ENCODE measurements at places on chromosomes 16 and 17.

DNA sequence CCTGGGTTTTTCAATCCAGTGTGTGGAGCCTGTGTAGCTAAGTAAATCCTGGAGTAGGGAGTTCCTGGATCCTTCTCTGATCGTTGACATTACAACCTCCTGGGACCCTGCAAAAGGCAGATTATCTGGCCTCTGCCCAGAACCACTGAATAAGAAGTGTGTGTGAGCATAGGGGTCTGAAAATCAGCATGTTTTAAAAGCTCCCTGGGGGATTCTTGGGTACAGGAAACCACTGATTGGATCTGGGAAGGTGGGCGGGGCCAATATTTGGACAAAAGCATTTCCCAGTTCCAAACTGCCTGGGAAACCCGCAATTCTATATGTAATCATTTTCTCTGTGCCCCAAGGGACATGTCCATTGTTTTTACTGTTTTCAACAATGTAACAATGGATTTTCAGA, 27.2 kb upstream of the BEAN1 start:
- DNase-seq, result no peak

- DNase-seq, result no peak
Measured at GRCh38 chr16:84048871-84049270, 6.3 kb upstream of the SLC38A8 start.

- no peak for DNase-seq
Measured at GRCh38 chr17:10803830-10804475, at the start of gene TMEM238L. Gene TMEM238L, minus strand, starts transcription at chr17:10804099. Its CDS starts 136 bp downstream, at chr17:10803963.

DNA sequence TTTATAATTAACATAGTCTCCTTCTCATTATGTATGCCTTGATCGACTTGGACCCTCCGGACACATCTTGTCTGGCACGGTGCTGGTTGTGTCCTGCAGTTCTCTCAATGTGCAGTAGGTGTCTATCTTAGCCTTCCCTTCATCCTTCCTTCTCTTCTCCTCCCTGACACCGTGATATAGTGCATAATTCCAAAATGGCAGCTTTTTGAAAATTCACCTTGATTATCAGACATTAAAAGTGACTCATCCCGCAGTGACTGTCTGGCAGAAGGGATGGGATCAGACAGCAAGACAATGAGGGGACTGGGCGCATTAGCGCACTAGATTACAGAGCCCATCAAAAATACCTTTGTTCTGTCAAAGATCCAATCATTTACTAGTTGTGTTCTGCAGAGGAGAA, 70.0 kb upstream of the PMFBP1 start:
- no peak for DNase-seq

DNA sequence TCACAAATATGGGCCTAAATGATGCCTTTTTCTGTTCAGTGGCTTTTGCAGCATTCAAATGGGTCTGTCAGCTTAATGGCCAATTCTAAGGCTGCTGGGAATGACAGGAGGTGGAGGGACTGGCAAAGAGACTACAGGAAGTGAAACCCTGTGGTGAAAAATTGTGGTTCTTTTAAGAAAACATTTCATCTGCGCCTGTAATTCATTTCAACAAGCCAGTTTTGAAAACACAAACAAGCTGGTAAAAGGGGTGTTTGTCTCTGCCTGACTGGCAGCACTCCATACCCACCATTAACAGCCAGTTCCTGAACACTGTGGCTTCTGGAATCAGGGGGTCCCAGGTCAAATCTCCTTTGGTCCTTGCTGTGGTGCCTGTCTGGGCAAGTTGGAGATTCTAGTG, 3.6 kb upstream of the KDM8 start:
- DNase-seq, result peak; percentile 78

DNA sequence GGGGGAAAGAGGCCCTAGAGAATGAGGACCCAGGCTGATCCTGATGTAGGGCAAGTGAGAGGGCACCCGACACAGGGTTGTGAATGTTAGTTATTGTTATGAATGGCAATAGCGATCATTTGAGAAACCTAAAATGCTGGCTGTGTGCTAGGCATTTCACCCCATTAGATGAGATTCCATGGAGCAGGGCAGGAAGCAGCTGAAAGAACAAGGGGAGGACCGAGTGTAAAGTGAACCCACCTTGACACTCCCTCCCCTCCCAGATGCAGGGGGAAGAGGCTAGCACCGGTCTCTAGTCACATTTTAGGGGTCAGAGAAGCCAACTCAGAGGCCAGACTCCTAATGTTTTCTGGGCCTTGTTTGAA, 553 bp upstream of the CORO6 start:
- no peak for DNase-seq

DNA sequence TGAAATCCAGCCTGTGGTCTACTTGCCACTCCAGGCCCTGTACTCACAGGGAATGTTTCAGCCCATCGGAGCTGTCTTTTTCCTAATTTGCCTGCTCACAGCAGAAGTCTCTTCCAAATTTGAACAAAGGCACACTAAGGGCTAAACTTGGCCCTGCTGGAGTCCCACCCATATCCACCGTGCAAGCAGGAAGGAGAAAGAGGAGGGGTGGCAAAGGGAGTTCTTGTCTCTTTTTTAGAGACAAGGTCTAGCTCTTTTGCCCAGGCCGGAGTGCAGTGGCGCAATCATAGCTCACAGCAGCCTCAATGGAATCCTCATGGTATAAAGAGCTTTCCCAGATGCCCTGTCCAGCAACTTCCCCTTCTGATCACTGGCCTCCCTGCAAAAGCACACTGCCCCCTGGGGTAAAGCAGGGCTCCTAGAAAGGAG, 2.7 kb upstream of the PRM1 start:
- no peak for DNase-seq

- no peak for DNase-seq
Measured at GRCh38 chr16:86298758-86299134, 211.6 kb upstream of the FOXF1 start.

GRCh38 chr17:49516180-49516579, 21.1 kb downstream of the NGFR start:
- DNase-seq, result no peak

GRCh38 chr17:30372755-30373154, 6.0 kb upstream of the CPD start:
- DNase-seq, result no peak

- DNase-seq, result no peak
Measured at GRCh38 chr17:71168053-71168741, 952.6 kb upstream of the SOX9 start.

GRCh38 chr17:20053361-20053964, 44.3 kb downstream of the SPECC1 start:
- no peak for DNase-seq

- no peak for DNase-seq
Measured at GRCh38 chr17:55451203-55451641, 29.6 kb upstream of the MMD start.

GRCh38 chr16:15790458-15790857, 66.4 kb downstream of the MYH11 start:
- no peak for DNase-seq

- DNase-seq, result no peak
Measured at GRCh38 chr17:5047446-5047845, 12.2 kb upstream of the SLC52A1 start.

- no peak for DNase-seq
Measured at GRCh38 chr17:57354673-57355072, 98.3 kb downstream of the MSI2 start.

DNA sequence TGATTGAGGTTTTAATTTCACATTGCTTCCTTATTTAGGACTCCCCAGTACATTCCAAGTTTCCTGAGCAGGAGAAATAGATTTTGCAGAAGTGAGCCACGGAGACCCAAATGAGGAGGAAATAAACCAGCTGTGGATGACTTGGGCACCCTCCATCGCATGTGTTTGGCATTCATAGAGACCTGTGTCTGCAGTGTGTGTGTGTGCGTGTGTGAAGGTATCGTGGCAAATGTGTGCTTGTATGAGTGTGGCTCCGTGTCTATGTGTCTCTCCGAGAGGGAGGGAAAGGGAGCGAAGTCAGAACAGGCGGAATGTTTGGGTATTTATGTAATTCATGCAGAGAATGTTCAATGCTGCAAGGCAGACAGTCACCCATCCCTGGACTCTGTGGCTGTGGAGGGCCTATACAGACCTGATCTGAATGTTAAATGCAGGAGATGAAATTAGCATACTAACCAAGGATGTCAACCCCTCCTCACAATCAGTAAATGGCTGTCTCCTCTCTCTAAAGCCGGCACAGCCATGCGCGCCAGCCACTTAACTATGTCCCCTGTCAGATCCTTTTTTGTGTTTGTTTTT, 186.0 kb upstream of the ZFHX3 start:
- no peak for DNase-seq

DNA sequence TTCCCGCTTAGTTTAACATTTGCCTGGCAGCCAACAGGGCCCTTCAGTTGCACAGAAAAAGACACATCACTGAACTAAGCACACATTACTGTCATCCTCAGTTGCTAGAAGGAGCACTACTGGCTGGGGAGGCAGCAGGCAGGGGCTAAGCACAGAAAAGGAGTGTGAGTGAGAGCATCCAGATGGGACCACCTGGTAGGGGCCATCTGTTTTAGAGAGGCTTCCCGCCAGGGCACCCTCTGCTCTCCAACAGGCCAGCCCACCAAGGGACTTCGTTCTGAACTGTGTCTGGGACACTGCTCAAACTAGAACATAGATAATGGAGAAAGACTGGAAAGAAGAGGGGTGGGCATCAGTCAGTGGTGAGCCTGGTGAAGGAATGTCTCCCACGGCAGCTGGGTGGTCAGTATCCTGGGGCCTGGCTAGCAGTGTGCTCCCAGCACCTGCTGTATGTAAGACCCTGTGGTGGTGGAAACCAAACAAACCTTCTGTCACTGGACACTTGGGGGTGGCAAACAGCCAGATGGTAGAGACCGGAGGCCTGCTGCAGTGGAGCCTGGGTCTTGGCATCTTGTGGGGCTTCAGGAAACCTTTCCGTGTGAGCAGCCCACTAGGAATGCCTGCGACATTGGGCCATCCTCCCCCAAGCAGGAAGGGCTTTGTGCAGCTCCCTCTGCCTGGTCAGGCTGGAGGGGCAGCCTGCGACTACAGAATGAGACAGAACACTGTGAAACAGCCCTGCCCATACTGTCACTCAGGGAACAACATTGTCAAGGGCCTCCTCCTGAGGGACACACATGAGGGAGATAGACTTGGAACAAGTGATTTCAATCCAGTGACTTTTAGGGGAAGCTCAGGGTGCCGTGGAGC, 12.8 kb upstream of the RANGRF start:
- DNase-seq, result no peak

- no peak for DNase-seq
Measured at GRCh38 chr17:32962320-32962711, 29.3 kb upstream of the SPACA3 start.

- DNase-seq, result peak; percentile 70
Measured at GRCh38 chr16:72657791-72658190, 390.1 kb downstream of the ZFHX3 start.

- DNase-seq, result no peak
Measured at GRCh38 chr17:79078476-79079190, 4.0 kb downstream of the ENGASE start.

DNA sequence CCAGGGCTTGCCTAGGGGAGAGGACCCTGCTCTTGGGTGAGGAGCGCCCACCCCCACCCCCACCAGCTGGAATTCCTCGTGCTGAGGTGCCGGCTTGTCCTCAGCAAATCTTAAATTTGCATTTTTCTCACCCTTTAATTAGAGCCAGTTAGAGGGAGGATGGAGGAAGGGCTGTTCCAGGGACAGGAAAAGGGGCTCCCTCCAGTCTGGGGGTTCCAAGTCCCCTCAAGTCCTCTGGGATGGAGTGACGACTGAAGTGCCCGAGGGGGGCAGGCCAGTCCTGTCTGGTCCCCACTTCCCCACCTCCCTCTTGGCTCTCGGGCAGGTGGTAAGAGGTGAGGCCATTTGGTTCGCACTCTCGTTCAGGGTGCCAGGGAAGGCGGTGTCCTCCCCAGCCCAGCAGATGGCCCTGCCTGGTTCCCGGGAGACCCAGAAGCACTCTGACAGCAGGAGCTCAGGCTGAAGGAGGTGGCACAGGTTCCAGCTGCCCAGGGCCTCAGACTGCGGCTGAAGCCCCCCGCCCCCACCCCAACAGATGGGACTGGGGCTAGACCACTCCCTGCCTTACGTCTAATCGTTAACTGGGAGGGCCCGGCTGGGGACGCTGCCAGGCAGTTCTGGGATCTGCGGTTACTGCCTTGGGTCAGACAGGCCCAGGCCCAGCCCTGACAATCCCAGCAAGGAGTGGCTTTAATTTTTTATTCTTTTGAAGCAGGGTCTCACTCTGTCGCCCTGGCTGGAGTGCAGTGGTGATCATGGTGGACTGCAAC, 2.2 kb downstream of the RAB26 start:
- no peak for DNase-seq

GRCh38 chr16:1033128-1033679, 39.3 kb upstream of the SSTR5 start:
- no peak for DNase-seq

DNA sequence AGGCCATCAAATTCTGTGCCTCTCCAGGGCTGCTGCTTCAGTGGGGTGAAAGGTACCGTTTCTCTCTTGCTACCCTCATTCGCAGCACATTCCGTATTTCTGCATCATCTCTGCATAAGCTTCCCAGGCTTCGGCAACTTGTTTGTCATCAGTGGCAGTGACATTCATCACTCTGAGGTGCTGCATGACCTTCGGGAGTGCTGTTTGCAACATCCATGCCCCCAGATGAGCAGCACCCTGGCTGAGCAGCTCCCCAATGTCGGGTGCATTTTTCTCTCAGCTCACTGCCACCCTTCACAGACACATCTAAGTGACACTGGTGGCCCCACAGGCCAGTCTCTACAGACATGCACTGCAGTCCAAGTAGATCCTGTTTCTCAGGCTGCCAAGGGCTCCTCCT, 3.8 kb downstream of the CREBBP start:
- no peak for DNase-seq

GRCh38 chr16:89378947-89379771, 111.2 kb downstream of the ANKRD11 start:
- DNase-seq, result no peak

DNA sequence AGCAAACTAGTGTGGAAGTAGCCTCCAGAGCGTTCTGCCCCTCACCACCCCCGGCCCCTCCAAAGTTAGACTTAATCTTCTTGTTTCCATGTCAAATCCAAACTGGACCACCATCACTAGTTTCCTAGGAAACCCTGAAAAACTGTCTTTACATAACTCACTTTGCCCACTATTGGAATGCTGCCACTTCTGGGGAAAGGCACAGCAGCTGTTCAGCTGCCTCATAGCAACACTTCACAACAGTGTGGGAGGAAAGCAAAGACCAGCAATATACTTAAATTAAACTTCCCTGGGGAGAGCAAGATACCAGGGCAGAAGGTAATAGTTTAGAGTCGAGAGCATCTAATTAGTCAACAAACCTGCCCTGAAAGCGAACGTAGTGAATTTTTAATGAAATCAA, 452.2 kb downstream of the KCNJ2 start:
- no peak for DNase-seq

DNA sequence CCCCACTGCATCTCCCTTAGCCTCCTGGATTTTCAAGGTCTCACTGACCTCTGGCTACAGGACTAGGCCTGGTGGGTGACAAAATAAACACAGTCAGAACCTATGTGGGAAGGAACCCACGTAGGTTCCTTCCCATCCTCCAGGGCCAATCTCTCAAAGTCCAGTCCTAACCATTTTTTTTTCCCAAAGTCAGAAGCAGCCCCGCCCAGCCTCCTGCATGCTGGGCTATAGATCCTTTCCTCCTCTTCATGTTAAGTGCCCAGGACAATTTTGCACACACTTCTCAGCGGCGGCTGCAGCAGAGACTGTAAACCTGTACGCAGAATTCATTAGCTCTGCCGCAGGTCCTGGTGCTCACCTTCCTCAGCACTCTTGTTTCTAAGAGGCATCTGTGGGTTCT, 285.8 kb downstream of the NPIPA8 start:
- no peak for DNase-seq
